ENCODE measurements at places on chromosomes 13 and 19.

GRCh38 chr19:679418-680286 lies 3.5 kb downstream of the FSTL3 start:
- DNase-seq: no peak

- no peak for DNase-seq
Measured at GRCh38 chr13:100208002-100208401, 119.1 kb downstream of the PCCA start.

GRCh38 chr13:41603917-41604316 lies 146.6 kb downstream of the RGCC start:
- DNase-seq: no peak

DNA sequence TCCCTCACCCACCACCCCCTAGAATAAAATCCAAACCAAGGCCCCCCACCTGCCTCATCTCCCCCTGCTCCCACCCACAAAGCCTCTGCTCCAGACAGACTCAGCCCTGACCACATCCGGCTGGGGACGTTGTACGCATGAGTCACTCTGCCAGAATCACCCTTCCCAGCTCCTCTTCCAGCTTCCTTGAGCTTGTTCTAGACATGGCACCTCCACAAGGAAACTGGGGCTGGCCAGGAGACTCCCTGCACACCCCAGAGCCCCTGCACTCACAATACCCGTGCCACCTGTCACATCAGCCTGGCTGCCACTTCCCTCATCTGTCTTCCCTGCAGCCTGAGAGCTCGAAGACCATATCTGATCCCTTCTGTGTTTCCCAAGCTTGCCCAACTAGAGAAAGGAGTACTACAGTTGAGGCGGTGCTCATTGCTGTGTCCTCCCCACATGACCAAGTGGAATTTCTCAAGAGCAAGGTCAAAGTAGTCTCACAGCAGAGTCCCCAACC lies 9.7 kb downstream of the DEDD2 start:
- DNase-seq: no peak

GRCh38 chr13:88649855-88650254 lies 978.7 kb downstream of the SLITRK5 start:
- no peak for DNase-seq

DNA sequence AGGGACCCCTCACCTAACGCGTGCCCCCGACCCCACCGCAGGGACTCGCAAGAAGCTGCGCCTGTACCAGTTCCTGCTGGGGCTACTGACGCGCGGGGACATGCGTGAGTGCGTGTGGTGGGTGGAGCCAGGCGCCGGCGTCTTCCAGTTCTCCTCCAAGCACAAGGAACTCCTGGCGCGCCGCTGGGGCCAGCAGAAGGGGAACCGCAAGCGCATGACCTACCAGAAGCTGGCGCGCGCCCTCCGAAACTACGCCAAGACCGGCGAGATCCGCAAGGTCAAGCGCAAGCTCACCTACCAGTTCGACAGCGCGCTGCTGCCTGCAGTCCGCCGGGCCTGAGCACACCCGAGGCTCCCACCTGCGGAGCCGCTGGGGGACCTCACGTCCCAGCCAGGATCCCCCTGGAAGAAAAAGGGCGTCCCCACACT lies 4.7 kb upstream of the MYBPC2 start:
- peak; percentile 44 for DNase-seq

All from esophagus squamous epithelium (tissue), 5 donors.